ENCODE measurements at places on chromosomes 16 and 17.

DNA sequence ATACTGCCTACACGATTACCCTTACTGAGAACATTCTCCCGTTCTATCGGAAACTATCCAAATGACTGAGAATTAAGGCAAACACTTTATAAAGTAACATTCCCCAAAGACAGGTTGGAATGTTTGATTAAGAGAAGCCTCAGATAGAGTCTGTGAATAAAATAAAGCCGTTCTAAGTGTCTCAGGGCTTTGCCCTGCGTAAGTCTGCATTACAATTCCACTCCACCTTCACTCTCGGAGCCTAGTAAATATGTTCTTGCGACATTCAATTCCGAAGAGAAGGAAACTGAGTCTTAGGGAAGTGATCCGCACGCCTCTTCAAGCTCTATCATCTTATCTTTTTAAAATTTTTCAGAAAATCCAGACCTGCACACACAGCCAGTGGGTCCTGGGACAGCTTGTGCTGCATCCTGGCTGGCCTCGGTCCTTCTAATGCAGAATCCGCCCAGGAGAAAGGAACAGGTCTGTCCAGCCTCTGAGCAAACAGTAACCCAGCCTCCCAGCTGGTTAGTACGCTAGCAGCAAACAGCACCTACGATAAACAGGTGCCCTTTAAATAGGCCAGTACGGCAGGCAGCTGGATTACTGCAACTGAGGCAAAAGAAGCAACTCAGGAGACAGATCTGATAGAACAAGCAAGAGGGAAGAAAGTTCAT is 254.1 kb upstream of the IRX3 start:
- DNase-seq: no peak

DNA sequence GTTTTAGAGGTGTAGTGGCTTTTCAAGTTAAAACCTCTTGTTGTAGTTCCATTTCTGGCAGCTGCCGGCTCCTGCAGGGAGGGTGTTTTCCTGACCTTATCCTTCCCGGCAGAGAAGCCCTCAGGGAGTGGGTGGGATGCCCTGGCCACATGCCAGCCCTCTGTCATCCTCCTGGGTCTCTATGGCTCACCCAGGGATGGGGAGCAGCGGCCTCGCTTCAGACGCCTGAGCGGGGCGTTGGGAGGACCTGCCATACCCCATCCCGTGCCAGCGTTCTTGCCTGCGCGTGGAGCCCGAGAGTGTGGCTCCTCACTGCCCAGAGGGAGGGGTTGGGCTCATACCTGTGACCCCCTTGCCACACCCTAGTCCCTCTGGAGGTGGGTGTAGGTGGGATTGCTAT is 11.9 kb downstream of the KCNJ12 start:
- no peak for DNase-seq

GRCh38 chr16:74264811-74265210 is 31.8 kb upstream of the PSMD7 start:
- DNase-seq: no peak

GRCh38 chr17:81239714-81240555 is 817 bp downstream of the NDUFAF8 start:
- peak; percentile 50 for DNase-seq

GRCh38 chr17:48500435-48501426 is 30.1 kb downstream of the HOXB1 start:
- no peak for DNase-seq

- peak; percentile 48 for DNase-seq
Measured at GRCh38 chr17:66255112-66255511, 25.9 kb upstream of the APOH start.

DNA sequence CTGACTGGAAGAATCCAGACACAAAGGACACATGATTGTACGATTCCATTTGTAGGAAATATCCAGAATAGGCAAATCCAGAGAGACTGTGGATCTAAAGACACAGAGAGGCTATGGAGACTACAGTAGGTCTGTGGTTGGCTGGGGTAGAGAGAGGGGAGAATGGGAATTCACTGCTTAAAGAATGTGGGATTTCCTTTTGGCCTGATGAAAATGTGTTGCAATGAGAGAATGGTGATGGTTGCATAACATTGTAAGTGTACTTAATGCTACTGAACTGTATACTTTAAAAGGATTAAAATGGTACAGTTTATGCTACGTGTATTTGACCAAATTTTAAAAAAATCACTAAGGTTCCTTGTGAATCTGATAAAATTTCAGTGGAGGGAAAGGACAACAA is 62.1 kb downstream of the GPRC5B start:
- DNase-seq: no peak

DNA sequence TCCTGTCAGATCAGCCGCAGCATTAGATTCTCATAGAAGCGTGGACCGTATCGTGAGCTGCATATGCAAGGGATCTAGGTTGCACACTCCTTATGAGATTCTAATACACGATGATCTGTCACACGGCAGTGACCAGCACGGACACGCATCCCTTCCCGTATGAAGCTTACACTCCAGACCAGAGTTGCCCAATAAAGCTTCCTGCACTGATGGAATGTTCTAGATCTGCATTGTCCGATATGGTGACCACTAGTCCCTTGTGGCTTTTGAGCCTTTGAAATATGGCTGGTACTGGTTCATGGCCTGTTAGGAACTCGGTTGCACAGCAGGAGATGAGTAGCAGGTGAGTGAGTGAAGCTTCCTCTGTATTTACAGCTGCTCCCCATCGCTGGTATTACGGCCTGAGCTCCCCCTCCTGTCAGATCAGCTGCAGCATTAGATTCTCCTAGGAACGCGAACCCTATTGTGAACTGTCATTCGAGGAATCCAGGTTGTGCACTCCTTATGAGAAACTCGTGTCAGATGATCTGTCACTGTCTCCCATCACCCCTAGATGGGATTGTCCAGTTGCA is 49.8 kb upstream of the ZCCHC14 start:
- no peak for DNase-seq

DNA sequence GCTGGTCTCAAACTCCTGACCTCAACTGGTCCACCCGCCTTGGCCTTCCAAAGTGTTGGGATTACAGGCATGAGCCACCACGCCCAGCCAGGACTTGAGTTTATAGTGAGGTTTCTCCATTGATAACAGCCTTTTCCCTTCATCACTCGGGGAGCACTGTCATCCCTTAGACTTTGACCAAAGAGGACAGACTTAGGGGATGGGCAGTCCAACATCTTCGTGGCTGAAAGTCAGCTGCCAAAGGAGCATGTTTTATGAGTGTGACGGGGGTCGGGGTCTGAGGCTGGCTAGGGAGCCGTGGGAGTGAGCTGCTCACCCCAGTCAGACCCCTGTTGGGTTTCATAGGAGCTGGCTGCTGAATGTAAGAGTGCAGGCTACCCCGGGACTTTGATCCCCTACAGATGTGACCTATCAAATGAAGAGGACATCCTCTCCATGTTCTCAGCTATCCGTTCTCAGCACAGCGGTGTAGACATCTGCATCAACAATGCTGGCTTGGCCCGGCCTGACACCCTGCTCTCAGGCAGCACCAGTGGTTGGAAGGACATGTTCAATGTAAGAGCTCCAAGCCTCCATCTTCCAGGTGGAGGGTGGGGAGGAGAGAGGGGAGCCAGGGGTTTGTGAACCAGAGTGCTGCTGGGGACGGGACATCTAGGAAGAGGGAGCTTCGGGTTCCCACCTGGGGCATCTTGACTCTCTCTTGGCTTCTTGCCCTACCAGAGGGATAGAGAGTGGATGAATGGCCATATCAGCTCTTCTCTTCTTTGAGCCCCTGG is 3.1 kb downstream of the DHRS11 start:
- DNase-seq: no peak

DNA sequence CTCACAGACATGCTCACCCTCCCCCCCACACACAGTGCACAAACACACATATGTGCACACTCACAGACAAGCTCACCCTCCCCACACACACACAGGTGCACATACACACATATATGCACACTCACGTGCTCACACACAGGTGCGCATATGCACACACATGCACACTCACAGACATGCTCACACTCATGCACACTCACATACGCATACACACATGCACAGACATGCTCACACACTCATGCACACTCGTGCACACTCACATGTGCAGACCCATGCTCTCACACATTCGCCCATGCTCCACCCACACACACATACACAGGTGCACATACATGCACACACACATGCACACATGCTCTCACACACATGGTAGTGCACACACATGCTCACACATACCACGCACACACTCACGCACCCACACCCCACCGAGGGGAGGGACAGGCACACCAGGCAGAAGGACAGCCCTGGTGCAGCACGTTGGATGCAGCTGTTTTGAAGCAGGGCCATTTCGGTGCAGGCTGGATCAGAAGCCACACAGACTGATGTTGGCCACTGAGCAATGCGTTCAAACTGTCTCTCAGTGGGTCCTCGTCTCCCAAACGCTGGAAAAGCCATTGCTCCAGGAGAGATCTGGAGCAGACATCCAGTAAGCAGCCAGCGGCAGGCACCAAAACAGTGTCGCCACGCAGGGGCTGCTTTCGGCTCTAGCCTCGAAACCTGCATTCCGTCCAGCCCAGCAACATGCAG is 86.2 kb upstream of the ZNF469 start:
- no peak for DNase-seq

- peak; percentile 96 for DNase-seq
Measured at GRCh38 chr16:89711601-89712273, 9.0 kb downstream of the VPS9D1 start.

- DNase-seq: no peak
Measured at GRCh38 chr16:71504901-71505300, 15.8 kb upstream of the ZNF19 start.

- DNase-seq: no peak
Measured at GRCh38 chr17:61619493-61619892, 28.5 kb upstream of the NACA2 start.

DNA sequence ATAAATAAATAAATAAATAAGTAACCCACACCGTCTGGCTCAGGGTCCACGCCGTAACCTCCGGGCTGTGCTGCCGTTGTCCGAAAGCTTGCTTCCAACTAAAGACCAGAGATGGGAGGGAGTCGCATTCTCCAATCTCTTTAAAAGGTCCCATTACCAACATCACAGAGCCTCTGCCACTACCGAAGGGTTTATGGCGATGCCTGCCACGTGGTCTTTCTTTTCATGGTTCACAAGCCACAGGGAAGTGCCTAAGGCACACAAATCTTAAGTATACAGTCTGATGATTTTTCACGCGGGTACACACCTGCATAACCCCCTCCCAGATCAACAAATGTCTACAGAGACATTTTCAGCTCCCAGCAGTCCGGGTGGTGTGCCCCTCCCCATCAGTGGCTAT is 1.4 kb downstream of the COTL1 start:
- DNase-seq: no peak

DNA sequence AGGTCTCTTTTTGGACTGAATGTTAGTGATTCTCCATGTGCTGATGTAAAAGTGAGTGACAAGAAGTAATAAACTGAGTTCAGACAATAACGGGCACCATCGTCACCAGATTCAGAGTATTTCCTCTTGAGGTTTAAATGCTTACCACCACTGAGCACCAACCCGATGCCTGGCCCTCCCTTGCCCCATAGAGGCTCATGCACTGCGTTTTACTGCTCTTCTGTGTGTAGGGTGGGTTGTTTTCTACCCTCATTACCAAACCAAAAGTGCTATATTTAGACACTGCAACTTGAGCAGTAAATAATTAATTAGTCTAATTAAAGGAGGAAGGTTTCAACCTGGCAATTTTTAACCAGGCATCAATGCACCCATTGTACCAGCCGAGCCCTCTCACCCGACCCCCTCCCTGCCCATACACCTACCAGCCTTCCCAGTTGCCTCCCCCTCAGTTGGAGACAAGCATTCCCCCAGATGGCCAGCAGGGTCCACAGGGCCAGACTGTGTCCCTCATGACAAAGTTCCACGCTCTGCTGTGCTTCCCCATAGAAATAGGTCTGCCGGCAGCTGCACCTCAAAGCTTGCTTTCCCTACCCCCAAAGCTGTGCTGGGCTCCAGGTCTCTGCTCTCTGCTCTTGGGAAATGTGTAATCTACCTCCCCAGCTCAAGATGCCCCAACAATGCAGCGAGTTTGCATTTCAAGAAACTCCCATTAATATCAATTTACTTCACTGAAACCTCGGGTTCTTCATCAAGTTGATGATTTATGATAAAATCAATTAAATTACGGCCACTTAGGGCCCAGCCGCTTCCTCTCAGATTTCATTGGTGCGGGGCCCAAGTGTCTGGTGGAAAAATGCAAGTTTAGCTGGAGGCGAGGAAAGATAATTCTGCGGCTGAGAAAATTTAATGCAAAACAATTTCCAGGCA is 16.0 kb downstream of the HOXB4 start:
- no peak for DNase-seq

DNA sequence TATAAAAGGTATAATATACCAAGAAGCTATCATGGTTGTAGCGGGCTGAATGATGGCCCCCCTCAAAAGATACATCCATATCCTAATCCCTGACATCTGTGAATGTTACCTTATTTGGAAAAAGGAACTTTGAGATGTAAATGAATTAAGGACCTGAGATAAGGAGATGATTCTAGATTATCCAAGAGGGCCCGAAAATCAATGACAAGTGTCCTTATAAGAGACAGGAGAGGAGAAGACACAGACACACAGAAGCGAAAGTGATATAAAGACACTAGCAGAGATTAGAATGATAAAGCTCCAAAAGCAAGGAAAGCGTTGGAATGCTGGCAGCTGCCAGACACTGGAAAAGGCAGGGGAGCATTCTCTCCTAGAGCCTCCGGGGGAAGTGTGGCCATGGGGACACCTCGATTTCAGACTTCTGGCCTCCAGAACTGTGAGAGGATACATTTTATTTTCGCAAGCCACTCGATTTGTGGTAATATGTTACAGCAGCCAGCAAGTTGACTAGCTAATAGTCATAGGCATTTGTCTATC is 12.5 kb upstream of the GP1BA start:
- DNase-seq: no peak

- DNase-seq: no peak
Measured at GRCh38 chr17:77423589-77424451, 283.1 kb downstream of the SEC14L1 start.

DNA sequence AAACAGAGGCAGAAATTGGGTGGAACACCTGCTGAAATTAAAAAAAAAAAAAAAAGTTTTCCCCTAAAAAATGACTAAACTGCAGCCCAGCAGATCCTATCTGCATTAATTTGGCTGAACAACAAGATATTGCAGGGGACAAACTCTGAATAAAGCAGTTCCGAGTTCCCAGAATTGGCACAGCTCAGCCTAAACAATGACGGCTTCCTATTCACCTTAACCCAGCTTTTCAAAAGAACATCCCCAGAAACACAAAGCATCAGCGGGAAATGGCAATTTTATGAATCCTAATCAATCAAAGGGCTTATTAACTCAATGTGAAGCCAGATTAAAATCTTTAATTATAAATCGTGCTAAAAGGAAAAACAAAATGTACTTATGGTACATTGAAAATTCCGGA is 497.8 kb upstream of the ZFHX3 start:
- no peak for DNase-seq

- DNase-seq: no peak
Measured at GRCh38 chr16:86970279-86970678, 346.9 kb downstream of the C16orf95 start.

All from GM10248 (cell line).